Activated naive CD8-positive, alpha-beta T cell treated with anti-CD3 and anti-CD28 coated beads, Interleukin-2, amount 50 U/mL, for 24 hours (primary cell): ENCODE measurements at places on chromosomes 12 and 14.

GRCh38 chr12:62849398-62849797 lies 85.6 kb downstream of the PPM1H start:
- H3K36me3 ChIP-seq, result no peaks in the 10 kb centered on the region
- peaks cover 21% of the 10 kb centered on the region for H3K27me3 ChIP-seq
- no peak overlapping the region for H3K27ac ChIP-seq
- no peak overlapping the region for H3K4me3 ChIP-seq
- H3K4me1 ChIP-seq, result no peaks in the 10 kb centered on the region
- DNase-seq, result no peak

- H3K27ac ChIP-seq, result no peak overlapping the region
- no peak overlapping the region for H3K4me3 ChIP-seq
Observed at GRCh38 chr12:3419558-3419957, 71.4 kb upstream of the PRMT8 start.

- H3K4me3 ChIP-seq, result no peak overlapping the region
- H3K36me3 ChIP-seq, result no peaks in the 10 kb centered on the region
- H3K4me1 ChIP-seq, result peaks cover 4% of the 10 kb centered on the region
- H3K27ac ChIP-seq, result no peak overlapping the region
- DNase-seq, result no peak
- peaks cover 4% of the 10 kb centered on the region for H3K27me3 ChIP-seq
Observed at GRCh38 chr12:43696154-43696553, 62.4 kb downstream of the PUS7L start.

GRCh38 chr14:105974902-105975301 lies 448.5 kb downstream of the TMEM121 start:
- DNase-seq, result peak; percentile 89
- H3K27me3 ChIP-seq, result peaks cover 15% of the 10 kb centered on the region
- H3K4me1 ChIP-seq, result peaks cover 5% of the 10 kb centered on the region
- H3K36me3 ChIP-seq, result no peaks in the 10 kb centered on the region
- no peak overlapping the region for H3K27ac ChIP-seq
- H3K4me3 ChIP-seq, result no peak overlapping the region

DNA sequence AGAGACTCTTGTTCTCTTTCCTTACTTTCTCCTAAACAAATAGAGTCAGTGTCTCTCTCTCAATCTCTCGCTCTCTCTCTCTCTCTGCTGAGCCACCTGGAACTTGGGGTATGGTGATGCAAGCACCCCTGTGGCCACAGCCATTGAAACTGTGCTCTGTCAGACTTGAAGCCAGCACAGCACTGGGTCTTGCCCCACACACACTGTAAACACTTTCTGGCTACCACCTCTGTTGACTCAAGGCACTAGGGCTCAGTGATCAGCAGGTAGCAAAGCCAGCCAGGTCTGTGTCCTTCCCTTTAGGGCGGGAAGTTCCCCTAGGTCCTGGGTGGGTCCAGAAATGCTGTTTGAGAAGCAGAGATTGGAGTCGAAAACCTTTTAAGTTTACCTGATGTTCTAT lies 125.9 kb upstream of the GARIN6 start:
- H3K27ac ChIP-seq, result no peak overlapping the region
- H3K27me3 ChIP-seq, result no peaks in the 10 kb centered on the region
- no peak overlapping the region for H3K4me3 ChIP-seq
- no peaks in the 10 kb centered on the region for H3K4me1 ChIP-seq

GRCh38 chr12:120843472-120843871 lies 60.7 kb downstream of the SPPL3 start:
- H3K27me3 ChIP-seq, result no peaks in the 10 kb centered on the region
- peaks cover 4% of the 10 kb centered on the region for H3K36me3 ChIP-seq
- no peak for DNase-seq
- H3K4me1 ChIP-seq, result peaks cover 51% of the 10 kb centered on the region
- no peak overlapping the region for H3K4me3 ChIP-seq
- no peak overlapping the region for H3K27ac ChIP-seq

DNA sequence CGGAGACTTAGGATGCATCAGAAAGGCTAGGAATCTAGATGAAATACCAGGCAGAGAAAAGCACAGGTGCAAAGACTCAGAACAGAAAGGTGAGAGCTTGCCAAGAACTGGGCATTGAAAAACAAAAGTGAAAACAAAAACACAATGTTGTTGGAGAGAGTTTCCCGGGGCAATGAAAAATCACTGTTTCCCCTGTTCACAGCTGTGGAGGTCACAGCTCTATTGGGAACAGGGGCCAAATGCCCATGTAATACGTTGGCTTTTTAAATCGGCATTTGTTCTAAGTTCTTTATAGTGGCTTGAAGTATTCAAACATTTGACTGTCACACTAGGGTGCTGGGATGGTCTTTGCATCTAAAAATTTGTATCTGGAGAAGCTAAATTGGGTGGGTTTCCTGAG lies 108.3 kb downstream of the SLC15A4 start:
- DNase-seq, result no peak
- no peak overlapping the region for H3K4me3 ChIP-seq
- no peaks in the 10 kb centered on the region for H3K4me1 ChIP-seq
- H3K27me3 ChIP-seq, result no peaks in the 10 kb centered on the region
- no peaks in the 10 kb centered on the region for H3K36me3 ChIP-seq
- no peak overlapping the region for H3K27ac ChIP-seq

DNA sequence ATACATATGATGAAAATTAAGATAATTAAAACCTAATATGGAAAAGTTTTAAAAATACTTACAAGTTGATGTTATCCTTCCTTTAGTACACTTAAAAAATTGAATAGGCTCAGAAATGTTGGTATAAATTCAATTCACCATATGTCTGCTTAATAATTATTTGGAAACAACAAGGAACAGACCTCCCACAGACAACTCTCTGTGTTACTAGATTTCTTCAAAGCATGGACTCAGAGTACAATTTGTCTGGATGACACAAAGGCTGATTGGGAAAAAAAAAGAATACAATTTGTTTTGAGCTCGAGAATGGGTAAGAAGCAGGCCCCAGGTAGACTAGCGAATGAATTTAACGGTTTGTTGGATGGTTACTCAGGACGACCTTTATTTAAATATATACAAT lies 48.9 kb upstream of the BTG1 start:
- H3K27ac ChIP-seq, result no peak overlapping the region
- H3K27me3 ChIP-seq, result no peaks in the 10 kb centered on the region
- no peak for DNase-seq
- no peak overlapping the region for H3K4me3 ChIP-seq

DNA sequence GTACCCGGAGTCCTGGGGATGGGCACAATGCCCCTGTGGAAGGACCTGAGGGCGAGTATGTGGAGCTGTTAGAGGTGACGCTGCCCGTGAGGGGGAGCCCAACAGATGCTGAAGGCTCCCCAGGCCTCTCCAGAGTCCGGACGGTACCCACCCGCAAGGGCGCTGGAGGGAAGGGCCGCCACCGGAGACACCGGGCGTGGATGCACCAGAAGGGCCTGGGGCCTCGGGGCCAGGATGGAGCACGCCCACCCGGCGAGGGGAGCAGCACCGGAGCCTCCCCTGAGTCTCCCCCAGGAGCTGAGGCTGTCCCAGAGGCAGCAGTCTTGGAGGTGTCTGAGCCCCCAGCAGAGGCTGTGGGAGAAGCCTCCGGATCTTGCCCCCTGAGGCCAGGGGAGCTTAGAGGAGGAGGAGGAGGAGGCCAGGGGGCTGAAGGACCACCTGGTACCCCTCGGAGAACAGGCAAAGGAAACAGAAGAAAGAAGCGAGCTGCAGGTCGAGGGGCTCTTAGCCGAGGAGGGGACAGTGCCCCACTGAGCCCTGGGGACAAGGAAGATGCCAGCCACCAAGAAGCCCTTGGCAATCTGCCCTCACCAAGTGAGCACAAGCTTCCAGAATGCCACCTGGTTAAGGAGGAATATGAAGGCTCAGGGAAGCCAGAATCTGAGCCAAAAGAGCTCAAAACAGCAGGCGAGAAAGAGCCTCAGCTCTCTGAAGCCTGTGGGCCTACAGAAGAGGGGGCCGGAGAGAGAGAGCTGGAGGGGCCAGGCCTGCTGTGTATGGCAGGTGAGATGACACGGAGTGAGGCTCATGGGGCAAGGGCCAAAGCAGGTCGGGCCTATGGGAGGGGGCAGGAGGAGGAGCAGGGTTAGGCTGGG lies 4.5 kb downstream of the ARHGEF40 start:
- H3K27me3 ChIP-seq, result peaks cover 27% of the 10 kb centered on the region
- H3K4me3 ChIP-seq, result no peak overlapping the region
- no peak for DNase-seq
- peaks cover 23% of the 10 kb centered on the region for H3K4me1 ChIP-seq
- H3K27ac ChIP-seq, result no peak overlapping the region
- no peaks in the 10 kb centered on the region for H3K36me3 ChIP-seq

DNA sequence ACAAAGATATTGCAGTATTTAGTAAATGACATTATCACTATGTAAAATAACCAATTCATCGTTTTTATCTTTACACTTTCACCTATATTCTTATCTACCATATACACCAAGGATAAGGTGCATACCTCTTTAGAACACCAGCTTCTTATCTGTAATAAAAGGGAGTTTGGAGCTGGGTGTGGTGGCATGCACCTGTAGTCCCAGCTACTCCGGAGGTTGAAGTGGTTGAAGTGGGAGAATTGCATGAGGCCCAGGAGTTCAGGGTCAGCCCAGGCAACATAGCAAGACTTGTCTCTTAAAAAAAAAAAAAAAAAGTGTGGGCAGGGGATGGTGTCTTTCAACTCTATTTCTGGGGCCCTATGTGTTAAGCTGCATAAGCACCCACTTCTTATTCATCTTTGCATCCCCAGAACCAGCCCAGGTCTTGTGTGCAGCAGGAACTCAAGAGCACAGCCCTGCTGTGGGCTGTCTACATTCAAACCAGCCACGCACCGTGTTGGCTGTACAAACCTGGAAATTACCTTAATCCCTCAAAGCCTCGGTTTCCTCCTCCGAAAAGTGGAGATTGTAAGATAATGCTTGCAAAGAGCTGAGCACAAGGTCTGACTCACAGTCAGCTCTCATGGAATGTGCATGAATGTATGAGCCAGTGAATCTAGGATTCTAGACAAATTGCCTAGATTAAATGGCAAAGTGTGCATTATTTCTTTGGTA lies 256.6 kb upstream of the FOXN3 start:
- H3K27ac ChIP-seq, result peak overlapping the region; percentile 39
- no peaks in the 10 kb centered on the region for H3K27me3 ChIP-seq
- H3K4me3 ChIP-seq, result peak overlapping the region; percentile 3
- DNase-seq, result no peak
- peaks cover 50% of the 10 kb centered on the region for H3K4me1 ChIP-seq

- H3K27ac ChIP-seq, result no peak overlapping the region
- DNase-seq, result no peak
- H3K36me3 ChIP-seq, result peaks cover 38% of the 10 kb centered on the region
- H3K4me1 ChIP-seq, result peaks cover 66% of the 10 kb centered on the region
Observed at GRCh38 chr14:64919618-64920017, 5.4 kb downstream of the CHURC1 start.

DNA sequence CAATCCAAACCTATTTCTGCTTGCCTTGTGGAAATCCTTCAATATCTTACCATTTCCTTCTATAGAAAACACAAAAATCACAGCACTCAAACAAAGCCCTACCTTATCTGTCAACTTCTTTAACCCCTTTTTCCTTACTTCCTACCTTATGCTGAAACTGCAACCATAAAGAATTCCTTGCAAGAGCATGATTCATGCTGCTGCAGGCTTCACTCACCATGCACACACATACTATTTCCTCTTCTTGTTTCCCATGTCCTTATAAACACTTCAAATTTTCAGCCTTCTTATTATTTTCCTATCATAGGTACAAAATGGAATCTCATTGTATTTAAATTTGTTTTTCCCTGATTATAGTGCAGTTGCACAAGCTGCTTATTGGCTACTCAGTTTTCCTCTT lies 23.3 kb downstream of the LMNTD1 start:
- H3K27ac ChIP-seq, result no peak overlapping the region
- no peaks in the 10 kb centered on the region for H3K4me1 ChIP-seq
- no peak overlapping the region for H3K4me3 ChIP-seq
- no peak for DNase-seq

DNA sequence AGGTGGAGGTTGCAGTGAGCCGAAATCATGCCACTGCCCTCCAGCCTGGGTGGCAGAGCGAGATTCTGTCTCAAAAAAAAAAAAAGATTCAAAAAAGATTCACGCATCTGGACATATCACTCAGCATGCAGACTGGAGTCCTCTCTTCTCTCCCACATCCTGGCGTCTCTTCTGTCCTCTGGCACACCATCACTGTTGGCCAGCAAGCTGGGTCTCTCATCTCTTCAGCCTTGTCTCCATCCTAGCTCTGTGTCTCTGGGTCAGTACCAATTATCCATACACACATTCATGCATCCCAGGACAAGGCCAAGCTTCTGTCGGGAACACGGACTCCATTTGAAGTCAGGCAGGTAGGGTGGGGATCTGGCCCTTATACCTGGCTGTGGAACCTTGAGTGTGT lies 105.5 kb upstream of the MAP1LC3B2 start:
- DNase-seq, result no peak
- H3K27me3 ChIP-seq, result peaks cover 5% of the 10 kb centered on the region
- H3K36me3 ChIP-seq, result no peaks in the 10 kb centered on the region
- no peak overlapping the region for H3K27ac ChIP-seq
- H3K4me3 ChIP-seq, result no peak overlapping the region

GRCh38 chr12:27730097-27730588 lies 19.5 kb downstream of the MRPS35 start:
- peaks cover 24% of the 10 kb centered on the region for H3K36me3 ChIP-seq
- no peak for DNase-seq

DNA sequence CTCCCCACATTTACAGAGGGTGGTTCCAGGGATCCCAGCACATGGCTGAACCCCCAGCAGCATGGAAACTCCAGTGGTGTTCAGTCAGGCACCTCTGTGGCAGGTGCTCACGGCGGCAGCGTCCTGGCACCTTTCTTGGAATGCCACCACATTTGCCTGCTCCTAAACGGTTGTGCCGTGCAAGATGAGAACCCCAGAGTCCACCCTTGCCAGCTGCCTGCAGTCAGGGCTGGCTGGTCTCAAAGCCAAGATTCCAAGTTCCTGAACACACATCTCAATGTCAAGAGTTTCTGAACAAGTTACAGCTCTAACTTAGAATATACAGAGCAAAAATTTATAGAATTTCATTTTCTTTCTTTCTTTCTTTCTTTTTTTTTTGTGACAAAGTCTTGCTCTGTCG lies 38.7 kb downstream of the DDX51 start:
- peaks cover 23% of the 10 kb centered on the region for H3K36me3 ChIP-seq
- no peaks in the 10 kb centered on the region for H3K4me1 ChIP-seq
- no peak overlapping the region for H3K27ac ChIP-seq
- no peak overlapping the region for H3K4me3 ChIP-seq
- no peaks in the 10 kb centered on the region for H3K27me3 ChIP-seq
- no peak for DNase-seq

GRCh38 chr14:89254166-89254909 lies 162.7 kb downstream of the FOXN3 start:
- no peak for DNase-seq
- peaks cover 66% of the 10 kb centered on the region for H3K36me3 ChIP-seq
- H3K27me3 ChIP-seq, result no peaks in the 10 kb centered on the region
- peaks cover 36% of the 10 kb centered on the region for H3K4me1 ChIP-seq
- no peak overlapping the region for H3K27ac ChIP-seq
- no peak overlapping the region for H3K4me3 ChIP-seq

DNA sequence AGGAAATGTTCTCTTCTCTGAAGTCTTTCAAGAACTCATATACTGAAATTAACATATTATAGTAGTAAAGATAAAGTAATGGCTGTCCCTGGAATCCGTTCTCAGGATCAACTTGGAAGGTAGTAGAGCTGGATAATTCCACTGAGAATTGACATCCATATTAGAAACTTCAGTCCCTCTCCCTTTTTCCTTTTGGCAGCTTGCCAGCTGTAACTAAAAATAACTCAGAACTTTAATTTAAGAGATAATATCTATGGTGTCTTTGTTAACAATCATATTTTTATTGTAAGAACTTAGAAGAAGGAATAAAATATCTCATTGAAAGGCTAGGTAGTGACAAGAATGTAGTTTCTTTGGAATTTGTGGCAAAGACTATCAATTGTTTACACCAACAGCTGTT lies 61.4 kb upstream of the PLEKHA5 start:
- H3K4me1 ChIP-seq, result no peaks in the 10 kb centered on the region
- peaks cover 2% of the 10 kb centered on the region for H3K27me3 ChIP-seq
- no peak overlapping the region for H3K4me3 ChIP-seq
- H3K36me3 ChIP-seq, result no peaks in the 10 kb centered on the region
- H3K27ac ChIP-seq, result no peak overlapping the region
- no peak for DNase-seq
